ENCODE measurements at places on chromosomes 13 and 19.

- DNase-seq, result no peak
Measured at GRCh38 chr19:19385896-19386869, 19.3 kb upstream of the GATAD2A start.

DNA sequence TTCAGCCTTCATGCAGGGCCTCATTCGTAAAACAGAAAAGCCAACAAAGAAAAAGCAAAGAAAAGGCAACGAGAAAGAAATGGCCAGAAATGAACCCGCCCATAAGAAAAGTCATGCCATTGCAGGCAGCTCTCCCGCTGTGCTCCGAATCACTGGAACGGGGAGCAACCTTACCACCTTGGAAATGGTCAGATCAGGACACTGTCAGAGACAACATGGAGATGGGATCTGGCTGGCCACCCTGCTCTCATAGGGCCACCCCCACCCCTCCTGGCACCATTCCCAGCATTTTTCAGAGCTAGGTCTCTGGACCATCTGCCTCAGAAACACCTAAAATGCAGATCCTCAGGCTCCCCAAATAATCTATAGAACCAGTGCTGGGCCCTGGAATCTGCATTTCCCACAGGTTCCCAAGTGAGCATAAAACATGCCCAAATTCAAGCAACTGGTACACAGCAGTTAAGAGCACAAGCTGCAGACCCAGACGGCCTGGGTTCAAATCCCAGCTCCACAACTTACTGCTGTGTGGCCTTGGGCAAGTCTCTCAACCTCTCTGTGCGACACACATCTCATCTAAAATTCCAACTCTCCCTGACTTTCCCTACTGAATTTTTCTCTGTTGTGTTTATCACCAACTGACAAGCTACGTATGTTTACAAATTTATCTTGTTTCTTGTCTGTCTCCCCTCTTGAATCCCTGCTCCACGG lies 151.6 kb downstream of the IER2 start:
- no peak for DNase-seq

GRCh38 chr13:113633485-113633873 lies 24.5 kb downstream of the ATP4B start:
- no peak for DNase-seq

DNA sequence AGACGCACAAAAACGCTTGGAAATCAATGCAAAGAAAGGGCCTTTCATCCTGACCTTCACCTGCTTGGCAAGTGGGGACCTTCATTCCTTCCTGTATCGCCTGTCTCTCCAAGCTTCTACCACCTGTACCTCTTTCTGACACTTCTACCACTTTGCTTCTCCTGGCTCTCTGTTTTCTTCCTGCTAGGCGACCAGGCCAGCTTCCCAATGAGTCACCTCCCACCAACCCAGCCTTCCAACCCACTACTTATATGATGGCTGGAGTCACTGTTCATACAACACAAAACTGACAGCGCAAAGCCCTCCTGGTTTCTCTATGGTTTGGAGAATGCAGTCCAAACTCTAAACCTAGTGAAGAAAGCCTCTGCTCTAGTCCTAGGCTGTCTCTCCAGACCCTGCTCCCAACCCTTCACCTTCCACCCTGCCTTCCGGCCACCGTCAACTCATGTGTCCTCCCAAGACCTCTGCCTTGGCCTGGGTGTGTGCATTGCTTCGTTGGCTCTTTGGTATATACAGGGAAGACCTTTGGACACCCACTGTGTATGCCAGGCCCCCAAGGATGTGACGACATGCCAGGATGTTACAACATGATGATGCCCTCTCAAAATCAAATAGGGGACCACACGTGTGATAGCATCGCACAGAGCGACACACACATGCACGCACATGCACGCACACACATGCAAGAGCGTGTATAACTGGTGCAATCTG lies 148.5 kb downstream of the STK24 start:
- no peak for DNase-seq

DNA sequence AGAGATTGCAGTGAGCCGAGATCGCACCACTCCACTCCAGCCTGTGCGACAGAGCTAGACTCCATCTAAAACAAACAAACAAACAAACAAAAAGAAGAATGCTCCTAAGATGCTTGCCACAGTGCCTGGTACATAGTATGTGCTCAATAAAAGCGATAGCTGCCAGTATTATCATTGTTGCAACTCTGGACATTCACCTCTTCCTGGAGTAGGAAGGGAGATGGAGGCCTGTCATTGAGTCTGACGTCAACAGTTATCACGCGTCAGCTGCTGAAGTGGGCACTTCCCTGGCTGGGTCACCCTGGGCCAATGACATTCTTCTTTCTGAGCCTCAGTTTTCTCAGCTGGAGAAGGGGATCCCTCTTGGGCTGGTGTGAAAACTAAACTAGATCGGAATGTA lies 4.2 kb upstream of the PLAUR start:
- DNase-seq, result no peak

GRCh38 chr19:46850228-46851203 lies at the start of gene AP2S1:
Gene AP2S1 (minus strand): TSS chr19:46850846. CDS start chr19:46850766, 80 bp downstream.
- DNase-seq, result peak; percentile 98

DNA sequence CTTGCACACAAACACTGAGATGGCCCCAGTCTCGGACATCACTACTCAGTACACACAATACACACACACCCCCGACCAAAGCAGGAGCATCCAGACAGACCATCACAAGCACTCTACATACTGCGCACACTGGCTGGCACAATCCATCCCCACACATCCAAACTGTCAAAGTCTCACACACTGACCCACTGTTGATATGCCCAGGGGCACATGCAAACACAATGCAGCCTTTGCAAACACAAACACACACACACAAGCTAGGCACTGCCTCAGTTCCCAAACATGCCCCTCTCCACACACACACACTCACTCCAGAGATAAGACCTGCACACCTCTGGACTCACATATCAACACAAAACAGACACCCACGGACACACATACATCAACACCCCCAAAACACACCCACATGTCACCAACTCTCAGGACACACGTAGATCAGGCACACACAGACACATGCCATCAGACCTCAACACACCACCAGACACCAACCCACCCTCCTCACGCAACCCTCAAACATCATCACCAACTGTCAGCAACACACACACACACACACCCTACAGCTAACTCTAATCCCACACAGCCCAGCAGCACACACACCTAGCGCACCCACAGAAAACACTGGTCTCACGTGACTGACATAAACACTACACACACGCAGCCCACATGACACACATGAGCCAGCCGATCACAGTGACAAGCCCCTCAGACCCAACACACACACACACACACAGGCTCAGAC lies 1.9 kb downstream of the BBC3 start:
- no peak for DNase-seq

DNA sequence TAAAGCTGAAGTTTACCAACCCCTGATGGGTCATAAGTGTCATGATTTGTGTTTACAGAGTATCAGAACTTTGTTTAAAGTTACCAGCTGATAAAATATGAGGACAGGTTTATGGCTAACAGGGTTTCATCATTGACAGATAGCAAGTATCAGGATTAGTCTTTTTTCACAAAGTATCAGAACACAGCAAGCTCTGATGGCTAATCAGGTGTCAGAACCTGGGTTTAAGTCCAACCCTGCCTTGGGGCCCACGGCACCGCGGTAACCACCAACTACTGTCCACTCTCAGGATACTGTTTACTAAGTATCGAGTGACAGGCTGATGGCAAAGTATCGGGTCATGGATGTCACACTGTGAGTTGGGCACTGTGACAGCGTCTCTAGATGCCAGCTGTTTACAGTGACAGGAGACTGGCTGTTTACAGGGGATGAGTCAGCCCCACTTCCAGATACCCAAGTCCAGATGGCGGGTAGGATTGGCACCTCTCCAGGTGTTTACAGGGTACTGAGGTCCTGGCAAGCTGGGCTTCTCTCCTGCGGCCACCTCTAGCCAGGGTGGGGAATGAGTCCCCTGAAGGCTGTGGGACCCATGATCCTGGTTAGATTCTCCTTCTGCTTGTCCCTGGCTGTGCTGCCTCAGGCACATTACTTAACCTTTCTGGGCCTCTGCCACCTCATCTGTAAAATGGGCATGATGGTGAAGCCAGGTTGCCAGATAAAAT lies 21.8 kb downstream of the ARRDC2 start:
- DNase-seq, result peak; percentile 89

- no peak for DNase-seq
Measured at GRCh38 chr19:33868788-33869412, 72.2 kb downstream of the KCTD15 start.

- DNase-seq, result no peak
Measured at GRCh38 chr13:113252516-113253095, 43.2 kb downstream of the CUL4A start.

DNA sequence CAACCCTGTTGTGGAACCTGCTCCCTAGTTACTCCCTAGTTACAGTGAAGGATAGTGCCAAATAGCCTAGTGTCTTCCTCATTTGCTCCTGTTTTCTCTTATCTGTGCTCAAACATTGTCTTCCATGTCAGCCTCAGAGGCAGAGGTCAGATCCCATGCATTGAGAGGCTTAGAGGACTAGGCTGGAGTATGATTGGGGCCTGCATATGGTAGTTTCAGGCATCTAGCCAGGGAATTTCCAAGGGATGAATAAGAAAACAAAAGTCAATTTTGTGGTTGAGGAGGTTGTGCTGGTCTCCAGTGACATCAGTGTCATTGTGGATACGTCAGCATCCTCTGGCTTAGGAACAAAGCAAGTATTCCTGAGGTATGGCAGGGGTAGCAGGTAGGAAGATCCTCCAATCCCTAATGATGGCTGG lies 9.4 kb downstream of the ZNF546 start:
- no peak for DNase-seq

GRCh38 chr13:30108216-30108912 lies 199.0 kb downstream of the KATNAL1 start:
- DNase-seq, result no peak

DNA sequence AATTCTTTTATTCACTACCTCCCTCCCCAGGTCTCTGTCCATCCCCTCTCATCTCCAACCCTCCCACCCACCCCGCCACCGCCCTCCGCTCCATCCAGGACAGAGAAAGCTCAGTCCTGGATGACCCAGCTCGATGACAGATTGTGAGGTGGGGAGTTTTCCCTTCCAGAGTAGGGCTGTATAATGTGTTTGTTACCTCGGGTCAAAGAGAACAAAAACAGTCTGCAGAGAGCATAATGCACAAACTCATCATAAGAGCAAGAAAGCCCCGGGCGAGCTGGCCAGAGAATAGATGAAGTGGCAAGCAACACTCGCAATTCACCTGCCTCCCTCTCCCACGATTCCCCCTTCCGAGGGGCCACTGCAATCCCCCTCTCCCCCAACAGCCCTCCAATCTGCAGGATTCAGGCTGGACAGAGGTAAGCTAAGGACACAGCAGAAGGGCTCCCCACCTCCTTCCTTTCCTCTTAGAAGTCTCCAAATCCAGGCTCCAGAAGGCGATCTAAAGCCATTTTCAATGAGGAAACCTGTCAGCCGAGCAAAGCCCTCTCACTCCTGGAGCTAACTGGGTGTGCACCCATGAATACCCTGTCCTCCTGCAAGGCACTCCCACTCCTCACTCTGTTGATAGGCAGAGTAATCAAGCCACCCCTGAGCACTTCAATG lies 2.6 kb downstream of the CACNA1A start:
- DNase-seq, result no peak

- DNase-seq, result no peak
Measured at GRCh38 chr19:50507376-50507775, 3.6 kb downstream of the JOSD2 start.

GRCh38 chr13:54184576-54184975 lies 1156.0 kb downstream of the OLFM4 start:
- DNase-seq, result no peak

- DNase-seq, result no peak
Measured at GRCh38 chr19:53183146-53183764, 9.9 kb downstream of the ZNF665 start.

All from SHP77 (cell line).